ENCODE measurements at places on chromosomes 4 and X. TPM values are rescaled to one million over a fixed set of nuclear protein-coding genes. Genes with fewer than 3 reads are reported as not detected.

Gene PABPC4L
- 11.3 TPM for polyA plus RNA-seq

Gene CT45A1
- polyA plus RNA-seq: not detected

- DNase-seq: no peak
Measured at GRCh38 chr4:84952004-84952403, 14.5 kb downstream of the WDFY3 start.

DNA sequence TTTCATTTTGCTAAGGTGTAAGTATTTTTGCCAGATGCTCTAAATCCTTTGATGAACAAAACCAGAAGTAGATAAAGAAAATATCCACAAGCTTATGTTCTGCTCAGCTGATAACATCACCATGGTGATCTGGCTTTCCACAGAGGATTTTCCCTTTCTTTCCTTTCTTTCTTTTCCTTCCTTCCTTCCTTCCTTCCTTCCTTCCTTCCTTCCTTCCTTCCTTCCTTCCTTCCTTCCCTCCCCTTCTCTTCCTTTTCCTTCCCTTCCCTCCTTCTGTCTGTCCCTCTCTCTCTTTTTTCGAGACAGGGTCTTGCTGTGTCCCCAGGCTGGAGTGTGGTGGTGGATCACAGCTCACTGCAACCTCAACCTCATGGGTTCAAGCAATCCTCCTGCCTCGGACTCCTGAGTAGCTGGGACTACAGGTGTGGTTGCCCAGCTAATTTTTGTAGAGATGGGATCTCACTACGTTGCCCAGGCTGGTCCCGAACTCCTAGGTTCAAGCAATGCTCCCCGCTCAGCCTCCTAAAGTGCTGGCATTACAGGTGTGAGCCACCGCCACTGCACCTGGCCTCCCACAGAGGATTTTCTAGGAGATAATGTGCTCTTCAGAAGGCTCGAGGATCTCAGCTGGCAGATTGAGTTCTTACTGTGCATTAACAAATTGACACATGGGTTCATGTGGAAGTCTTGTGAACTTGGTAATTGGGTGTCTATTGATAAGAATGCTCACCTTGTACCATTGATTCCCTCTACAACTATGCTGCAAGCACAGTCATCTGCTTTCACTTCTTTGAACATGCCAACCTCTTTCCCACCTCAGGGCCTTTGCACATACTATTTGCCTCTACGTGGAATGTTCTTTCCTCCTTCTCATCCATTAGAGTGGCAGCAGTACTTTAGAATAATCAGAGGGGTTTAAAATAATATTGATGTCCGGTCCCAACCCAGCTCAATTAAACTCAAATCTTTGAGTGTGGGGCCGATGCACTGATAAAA lies 1.4 kb upstream of the RHOH start:
- DNase-seq: no peak

- no peak for DNase-seq
Measured at GRCh38 chr4:131584587-131584986, 1564.5 kb upstream of the PCDH10 start.
